ENCODE measurements at places on chromosomes 12 and 14. TPM values are rescaled to one million over a fixed set of nuclear protein-coding genes. Genes with fewer than 3 reads are reported as not detected.

NR1H4 gene
- not detected for total RNA-seq

KRT4 gene
- total RNA-seq = not detected

IFT81 gene
- 2.1 TPM for total RNA-seq

CIROP gene
- total RNA-seq = not detected

SCYL2 gene
- 33.6 TPM for total RNA-seq

- no peak for DNase-seq
Observed at GRCh38 chr14:74456684-74457564, 30.9 kb upstream of the SYNDIG1L start.

- DNase-seq = peak; percentile 93
Observed at GRCh38 chr14:65847075-65847847, 434.7 kb downstream of the FUT8 start.

GRCh38 chr12:116266631-116267349 lies 10.7 kb downstream of the MED13L start:
- DNase-seq = no peak

- DNase-seq = peak; percentile 58
Observed at GRCh38 chr14:50040401-50040775, 76.0 kb downstream of the VCPKMT start.

DNA sequence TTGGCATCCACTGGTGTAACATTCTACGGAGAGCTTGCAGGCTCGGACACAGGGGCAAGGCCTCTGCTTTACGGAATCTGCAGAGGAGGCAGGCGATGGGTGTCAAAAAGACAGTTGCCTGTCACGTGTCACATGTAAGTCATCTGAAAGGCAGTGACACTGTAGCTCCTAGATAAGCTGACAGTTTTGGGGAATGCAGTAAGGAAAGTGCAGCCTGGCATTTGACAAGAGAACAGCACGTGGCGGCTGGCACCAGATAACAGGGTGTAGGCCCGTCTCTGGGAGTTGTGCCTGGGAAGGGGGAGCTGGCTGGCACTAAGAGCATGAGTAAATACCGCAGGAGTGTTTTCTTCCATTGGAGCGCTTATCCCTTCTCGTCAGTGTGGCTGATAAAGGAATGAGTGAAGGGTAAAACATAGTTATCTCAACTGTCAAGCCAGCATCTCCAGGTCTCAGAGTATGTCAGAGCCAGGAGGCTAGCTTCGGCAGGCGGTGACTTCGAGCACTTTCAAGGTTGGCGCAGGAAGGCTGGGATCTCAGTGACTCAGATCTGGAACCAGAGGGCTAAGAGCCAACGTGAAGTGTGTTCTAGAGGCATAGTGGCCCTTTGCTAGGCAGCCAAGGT lies 26.1 kb downstream of the ADCK1 start:
- DNase-seq = no peak

DNA sequence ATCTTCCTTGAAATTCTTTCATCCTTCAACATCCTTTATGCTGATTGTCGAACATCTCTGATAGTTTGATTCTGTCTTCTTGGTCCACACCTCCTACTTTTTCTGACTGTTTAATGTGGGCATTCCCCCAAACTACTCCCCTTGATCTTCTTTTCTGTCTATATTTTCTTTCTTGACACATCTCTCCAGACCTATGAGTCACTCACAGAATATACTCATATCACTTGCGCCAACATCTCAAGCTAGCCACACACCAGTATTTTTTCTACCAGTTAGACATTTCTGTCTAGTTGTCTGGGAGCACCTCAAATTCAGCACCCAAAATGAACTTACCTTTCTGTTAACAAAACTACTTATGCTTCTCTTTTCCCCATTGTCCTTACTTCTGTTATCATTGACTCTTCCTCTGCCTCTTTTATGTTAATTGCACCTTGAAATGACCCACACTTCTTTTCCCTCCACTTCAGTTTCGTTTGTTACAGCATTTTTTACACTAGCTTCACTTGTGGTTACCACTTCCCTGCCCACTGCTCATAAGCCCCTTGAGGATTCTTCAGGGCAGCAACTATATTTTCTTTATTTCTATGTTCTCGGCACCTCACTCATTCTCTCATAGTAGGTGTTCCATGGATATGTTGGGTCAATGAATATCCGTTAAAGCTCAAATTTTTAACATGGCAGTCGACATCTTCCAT lies 33.5 kb downstream of the TSHR start:
- no peak for DNase-seq

DNA sequence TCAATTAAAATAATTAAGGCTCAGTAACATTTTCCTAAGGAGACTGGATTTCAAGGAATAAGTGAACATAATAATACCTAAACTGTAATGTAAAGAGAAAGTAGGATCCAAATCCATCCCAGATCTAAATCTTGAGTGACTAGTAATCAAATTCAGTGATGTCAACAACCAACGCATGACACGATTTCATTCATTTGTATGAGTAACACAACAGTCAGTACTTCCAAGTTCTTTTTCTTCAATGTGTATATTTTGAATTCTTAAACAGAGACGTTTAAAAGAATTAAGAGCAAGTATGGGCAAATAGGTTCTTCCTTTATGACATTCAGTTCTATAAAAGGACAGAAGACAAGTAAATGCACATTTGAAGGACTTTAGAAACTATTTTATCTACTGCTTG lies 104.3 kb upstream of the CNTN1 start:
- DNase-seq = no peak

DNA sequence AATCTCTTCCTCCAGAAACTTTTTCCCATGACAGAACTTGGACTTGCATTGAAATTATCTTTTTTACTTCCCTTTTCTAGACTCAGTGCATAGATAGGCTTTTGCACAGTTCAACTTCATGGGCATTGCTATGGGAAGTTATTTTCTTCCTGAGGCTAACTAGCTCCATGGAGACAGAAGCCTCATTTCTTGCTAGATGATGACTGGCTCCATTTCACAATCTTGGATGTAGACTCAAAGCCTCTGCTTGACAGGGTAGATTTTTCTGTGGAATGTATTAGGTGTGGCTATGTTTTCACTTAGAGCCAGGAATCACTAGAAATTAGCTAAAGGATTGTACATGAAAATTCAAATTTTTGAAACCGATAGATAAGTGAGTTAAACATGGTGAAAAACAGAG lies 884.1 kb upstream of the MGAT4C start:
- no peak for DNase-seq

- peak; percentile 91 for DNase-seq
Observed at GRCh38 chr12:108563136-108563803, 874 bp downstream of the ISCU start.

DNA sequence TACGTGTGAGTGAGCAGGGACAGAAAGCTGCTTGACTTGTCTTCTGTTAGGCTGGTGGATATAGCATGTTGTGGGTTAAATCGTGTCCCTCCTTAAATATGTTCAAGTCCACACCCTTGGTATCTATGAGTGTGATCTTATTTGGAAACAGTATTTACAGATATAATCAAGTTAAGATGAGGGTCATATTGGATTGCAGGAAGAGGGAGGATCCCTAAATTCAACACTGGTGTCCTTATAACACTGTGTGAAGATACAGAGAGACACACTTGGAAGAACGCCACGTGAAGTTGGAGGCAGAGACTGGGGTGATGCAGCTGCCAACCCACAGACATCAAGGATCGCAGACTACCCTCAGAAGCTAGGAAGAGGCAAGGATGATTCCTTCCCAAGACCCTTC lies 275.2 kb upstream of the SSTR1 start:
- DNase-seq = no peak

- DNase-seq = no peak
Observed at GRCh38 chr14:94805680-94806288, 35.9 kb upstream of the GSC start.

DNA sequence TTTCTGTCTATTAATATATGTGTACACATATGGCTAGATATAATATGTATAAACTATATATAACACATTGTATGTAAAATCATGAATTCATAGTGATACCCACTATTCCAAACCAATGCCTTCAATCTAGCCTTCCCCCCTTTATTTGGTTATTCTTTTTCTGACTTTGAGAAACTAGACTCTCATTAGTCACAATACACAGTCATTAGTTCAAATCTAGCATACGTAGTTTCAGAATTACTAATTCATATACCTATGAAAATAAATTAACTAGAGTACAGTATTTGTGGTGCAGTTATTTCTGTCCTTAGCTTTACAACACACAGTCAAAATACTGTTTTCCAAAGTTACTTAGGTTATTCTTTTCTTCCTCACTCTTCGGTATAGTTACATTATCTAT lies 268.2 kb downstream of the DPF3 start:
- DNase-seq = no peak

GRCh38 chr12:66352197-66352596 lies 49.9 kb downstream of the HELB start:
- peak; percentile 36 for DNase-seq

Data from activated CD8-positive, alpha-beta T cell treated with anti-CD3 and anti-CD28 coated beads, Interleukin-2, amount 10 ng/mL, durations not matched to agents 7 days and 5 days (primary cell).